Calu3 (cell line): ENCODE measurements at places on chromosomes 16 and 17. TPM values are rescaled to one million over a fixed set of nuclear protein-coding genes. Genes with fewer than 3 reads are reported as not detected.

The KRT25 gene
- total RNA-seq: not detected in 2 replicates

The AATK gene
- total RNA-seq: 0.71 TPM in 1 of 2 replicates, not detected in the other

GRCh38 chr16:20727181-20727580 lies 14.4 kb downstream of the THUMPD1 start:
- DNase-seq: no peak

The GSG1L gene
- not detected in 2 replicates for total RNA-seq

GRCh38 chr16:10982465-10983150 lies 38.2 kb downstream of the CLEC16A start:
- DNase-seq: no peak

The RPH3AL gene
- total RNA-seq: 14.1 and 17.9 TPM in 2 replicates

DNA sequence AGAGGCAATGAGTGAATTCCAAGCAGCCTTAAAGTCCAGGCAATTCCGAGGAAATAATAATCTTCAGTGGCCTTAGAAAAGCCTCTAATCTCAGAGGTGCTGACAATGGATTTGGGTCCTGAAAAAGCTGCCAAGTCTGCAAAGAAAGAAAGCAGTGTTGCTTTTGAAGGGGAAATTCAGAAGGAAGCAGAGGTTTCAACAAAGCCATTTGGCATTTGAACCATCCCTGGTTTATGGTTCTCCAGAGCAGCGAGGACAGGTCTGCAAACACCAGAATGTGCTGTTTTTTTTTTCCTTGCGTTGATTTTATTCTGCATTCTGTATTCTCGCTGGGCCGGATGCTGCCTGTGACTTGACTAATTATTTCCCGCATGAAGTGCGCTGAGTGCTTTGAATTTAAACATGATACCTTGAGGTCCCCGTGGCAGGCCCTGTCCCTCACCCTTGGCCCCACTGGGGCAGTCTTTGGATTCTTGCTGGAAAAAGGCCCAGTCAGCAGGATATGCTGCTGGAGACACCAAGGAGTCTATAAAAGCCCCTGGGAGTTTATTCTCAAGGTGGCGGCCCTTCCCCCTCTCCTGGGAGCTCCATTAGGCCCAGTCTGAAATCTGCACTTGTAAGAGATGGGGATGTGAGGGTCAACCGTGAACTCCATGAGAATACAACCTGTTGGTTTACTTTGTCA lies 338.3 kb downstream of the HAPSTR1 start:
- no peak for DNase-seq

The FNDC8 gene
- not detected in 2 replicates for total RNA-seq

- no peak for DNase-seq
Measured at GRCh38 chr17:71376933-71377332, 743.9 kb upstream of the SOX9 start.

The SPATA22 gene
- not detected in 2 replicates for total RNA-seq

The RGS11 gene
- 0.85 and 1.7 TPM in 2 replicates for total RNA-seq

- DNase-seq: no peak
Measured at GRCh38 chr16:27600381-27600780, 50.4 kb downstream of the KATNIP start.

The DHRS7C gene
- not detected in 2 replicates for total RNA-seq

- no peak for DNase-seq
Measured at GRCh38 chr16:48430890-48431289, 45.7 kb upstream of the SIAH1 start.

DNA sequence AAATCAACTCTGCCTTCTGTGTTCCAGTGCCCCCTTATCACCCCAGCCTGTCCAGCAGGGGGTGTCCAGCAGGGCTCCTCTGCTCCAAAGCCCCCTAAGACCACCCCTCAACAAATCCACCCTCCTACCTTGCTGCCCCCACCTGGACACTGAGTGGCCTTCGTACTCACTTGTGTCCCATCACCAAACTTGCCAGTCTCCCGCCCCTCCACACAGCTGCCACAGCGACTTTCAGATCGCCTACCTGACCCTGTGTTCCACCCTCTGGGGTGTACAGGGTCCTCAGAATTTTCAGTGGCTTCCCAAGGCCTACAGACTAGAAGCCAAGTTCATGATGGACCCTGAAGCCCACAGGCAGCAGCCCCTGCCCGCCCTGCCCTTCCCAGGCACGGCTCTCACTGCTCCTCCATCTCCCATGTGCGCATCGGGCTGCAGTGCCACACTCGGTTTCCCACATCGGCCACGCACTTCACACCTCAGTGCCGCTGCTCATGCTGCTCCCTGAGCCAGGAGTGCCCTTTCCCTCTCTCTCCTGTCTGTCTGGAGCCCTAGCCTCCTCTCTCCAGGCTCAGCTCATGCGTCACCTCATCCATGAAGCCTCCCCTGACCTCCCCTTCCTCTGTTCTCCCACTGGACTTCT lies 11.8 kb downstream of the KCNH6 start:
- no peak for DNase-seq

- DNase-seq: no peak
Measured at GRCh38 chr17:29581583-29582253, 7.7 kb downstream of the GIT1 start.

DNA sequence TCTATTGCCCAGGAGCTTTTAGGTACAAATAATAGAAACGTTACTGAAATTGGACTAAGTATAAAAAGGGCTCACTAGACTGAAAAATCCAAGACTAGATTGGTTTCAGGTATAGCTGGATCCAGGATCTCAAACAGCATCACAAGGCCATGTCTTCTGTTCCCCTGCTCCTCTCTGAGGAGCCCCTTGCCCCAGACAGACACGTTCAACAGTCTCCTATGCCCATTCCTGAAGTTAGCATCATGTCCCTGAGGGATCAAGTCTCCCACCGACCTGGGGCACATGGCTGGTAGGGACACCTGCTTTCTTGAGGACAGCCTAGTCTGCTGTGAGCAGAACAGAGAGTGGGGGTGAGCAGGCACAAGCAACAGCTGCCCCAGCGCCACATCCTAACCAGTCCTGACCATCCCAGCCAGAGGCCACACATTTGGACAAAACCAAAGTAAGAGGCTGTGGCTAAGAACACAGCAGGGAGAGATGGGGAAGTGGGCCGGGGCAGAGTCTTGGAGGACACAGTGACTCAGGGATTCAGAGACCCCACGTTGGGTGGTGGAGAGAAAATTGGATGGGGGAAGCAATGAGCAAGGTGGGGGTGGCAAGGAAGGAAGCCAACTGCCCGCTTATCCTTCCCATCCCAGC lies 10.5 kb upstream of the MMP2 start:
- no peak for DNase-seq

GRCh38 chr16:86569701-86570447 lies 3.2 kb downstream of the FOXC2 start:
- DNase-seq: no peak

GRCh38 chr17:74123866-74124444 lies 79.5 kb upstream of the RPL38 start:
- no peak for DNase-seq

- no peak for DNase-seq
Measured at GRCh38 chr17:55292094-55292493, 27.3 kb downstream of the HLF start.

DNA sequence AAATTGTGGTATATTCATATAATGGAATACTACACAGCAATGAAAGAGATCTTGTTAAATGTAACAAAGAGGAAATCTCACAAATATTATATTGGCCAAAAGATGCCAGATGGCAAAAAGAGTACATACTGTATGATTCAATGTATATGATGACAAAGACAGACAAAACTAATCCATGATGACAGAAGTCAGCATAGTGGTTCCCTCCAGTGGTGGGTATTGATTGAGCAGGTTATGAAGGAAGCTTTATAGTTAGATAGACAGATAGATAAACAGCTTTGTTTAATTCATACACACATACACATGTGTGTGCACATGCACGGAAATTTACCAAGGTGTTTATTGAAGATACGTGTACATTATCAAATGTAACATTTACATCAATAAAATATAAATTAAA lies 74.4 kb upstream of the SMIM36 start:
- no peak for DNase-seq

DNA sequence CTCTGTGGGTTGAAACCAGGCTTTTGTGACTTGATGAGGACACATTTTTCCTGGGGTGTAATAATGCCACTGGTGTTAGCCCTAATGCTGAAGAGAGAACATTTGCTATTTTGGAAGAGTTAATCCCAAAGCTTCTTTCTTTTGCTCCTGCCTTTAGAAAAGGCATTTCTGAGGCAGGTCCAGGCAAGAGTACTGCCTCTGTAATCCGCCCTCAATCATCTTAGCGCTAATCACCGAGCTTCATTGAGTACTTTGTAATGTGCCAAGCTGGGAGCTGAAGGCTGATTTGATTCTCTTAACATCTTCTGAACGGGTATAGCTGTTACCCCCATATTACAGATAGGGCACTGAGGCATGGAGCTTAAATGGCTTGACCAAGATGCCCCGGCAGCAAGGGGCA lies 60.3 kb downstream of the AKAP1 start:
- no peak for DNase-seq

- DNase-seq: no peak
Measured at GRCh38 chr17:41793784-41794539, 7.5 kb upstream of the JUP start.

DNA sequence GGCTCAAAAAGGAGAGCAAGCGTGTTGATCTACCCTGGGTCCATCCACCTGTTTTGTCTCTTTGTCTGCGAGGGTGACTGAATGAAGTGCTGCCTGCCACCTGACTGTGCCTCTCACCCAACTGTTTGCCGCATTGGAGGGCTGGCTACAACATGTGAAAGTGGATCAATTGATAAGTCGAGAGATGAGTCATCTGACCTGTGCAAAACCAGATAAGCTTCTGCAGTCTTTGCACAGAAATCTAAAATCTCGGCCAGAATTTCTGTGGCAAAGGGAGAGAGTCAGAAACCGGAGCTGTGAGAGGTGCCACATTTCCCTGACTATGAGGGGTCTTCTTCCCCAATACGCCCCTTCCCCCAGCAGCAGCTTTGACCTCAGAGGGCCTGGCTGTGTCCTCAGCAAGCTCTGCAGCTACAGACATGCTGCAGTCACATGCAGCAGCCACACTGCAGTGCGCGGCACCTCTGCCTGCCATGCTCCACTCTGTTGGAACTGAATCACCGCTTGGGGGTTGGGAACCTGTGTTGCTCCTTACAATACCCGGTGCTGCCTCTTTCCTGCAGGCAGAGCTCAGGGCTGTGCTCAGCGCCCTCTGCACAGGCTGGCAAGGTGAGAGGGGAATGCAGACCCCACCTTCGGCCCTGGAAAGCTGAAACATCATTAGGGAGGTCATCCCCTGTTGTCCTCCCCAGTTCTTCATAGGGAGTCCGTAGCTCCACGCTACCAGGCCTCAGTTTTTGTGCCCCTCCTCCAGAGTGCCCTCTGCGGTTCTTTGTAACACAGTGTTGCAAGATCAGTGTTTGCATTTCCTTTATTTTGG lies 16.2 kb upstream of the HAS3 start:
- peak; percentile 70 for DNase-seq

The EVPLL gene
- 1.4 and 2.4 TPM in 2 replicates for total RNA-seq
